CD4-positive, alpha-beta T cell treated with Interleukin-10 for 1 hour (primary cell): ENCODE measurements at places on chromosomes 7 and 10.

GRCh38 chr10:23035569-23035968, 59.8 kb upstream of the MSRB2 start:
- DNase-seq, result no peak

- DNase-seq, result no peak
These were observed 152.5 kb downstream of the WDR37 start for GRCh38 chr10:1208366-1209311.

- no peak for DNase-seq
These were observed 167.1 kb downstream of the DIP2C start for GRCh38 chr10:522350-522749.

GRCh38 chr7:2913760-2914387, 69.8 kb upstream of the GNA12 start:
- DNase-seq, result no peak

- no peak for DNase-seq
These were observed 18.8 kb upstream of the ARHGAP22 start for GRCh38 chr10:48623607-48624132.

- DNase-seq, result no peak
These were observed 153.5 kb upstream of the PDE1C start for GRCh38 chr7:32223721-32224120.

DNA sequence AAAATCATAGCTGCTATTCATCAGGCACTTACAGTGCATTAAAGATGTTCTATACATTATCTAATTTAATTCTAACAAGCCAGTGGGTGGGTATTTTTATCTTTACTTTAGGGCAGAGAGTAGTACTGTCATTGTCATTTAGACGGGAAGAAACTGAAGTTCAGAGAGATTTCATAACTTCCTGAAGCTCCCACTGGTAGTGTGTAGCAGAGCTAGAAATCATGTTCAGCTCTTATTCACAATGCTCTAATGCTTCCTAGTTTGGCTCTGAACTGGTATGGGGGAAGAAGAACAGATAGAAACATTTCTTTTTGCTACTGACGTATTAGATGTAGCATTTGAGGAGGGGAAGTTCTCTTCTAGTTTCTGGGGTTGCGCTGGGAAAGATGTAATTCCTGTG, 116.7 kb downstream of the CYP26A1 start:
- DNase-seq, result no peak

DNA sequence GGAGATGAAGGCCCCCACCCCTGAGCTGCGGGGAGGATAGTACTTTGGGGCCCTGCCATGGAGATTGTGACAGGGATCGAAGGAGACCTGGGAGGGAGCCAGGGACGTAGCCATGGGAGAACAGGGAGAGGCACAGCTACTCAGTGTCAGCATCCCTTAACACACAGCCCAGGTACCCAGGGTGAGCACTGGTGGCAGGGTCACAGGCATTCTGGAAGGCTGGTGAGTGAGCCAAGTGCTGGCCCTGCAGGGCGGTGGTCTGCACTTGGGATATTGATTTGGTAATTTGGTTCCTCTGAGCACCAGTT, 39.8 kb downstream of the VWA2 start:
- DNase-seq, result no peak

GRCh38 chr10:824497-824896, 107.0 kb downstream of the LARP4B start:
- no peak for DNase-seq
